ENCODE measurements at places on chromosomes 4 and X.

- no peak for ATAC-seq
Measured at GRCh38 chr4:121457278-121457875, 76.6 kb upstream of the QRFPR start.

- no peak for ATAC-seq
Measured at GRCh38 chr4:169342906-169343564, 72.3 kb upstream of the SH3RF1 start.

DNA sequence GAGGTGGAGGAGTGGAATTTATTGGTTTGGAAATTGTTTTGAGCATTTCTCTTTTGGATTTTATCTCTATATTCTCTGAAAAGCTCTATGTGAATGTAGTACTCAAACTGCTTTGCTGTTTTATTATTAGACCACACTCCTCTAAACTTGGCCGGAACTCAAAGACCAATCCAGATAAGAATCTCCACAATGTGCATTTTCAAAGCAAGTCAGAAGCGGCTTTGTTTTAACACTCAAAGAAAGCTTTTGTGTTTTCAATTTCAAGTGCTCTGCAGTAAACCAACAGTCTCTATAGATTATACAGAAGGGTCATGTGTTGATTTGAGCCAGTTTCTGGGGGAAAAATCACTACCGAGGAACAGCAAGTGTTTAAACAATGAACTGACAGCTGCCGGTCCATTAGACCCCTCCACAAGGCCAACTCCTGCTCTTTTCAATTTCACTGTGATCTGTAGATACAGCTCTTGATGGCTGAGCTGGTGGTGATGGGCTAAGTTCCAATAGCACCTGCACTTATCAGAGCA lies 79.4 kb downstream of the FTHL17 start:
- no peak for ATAC-seq

DNA sequence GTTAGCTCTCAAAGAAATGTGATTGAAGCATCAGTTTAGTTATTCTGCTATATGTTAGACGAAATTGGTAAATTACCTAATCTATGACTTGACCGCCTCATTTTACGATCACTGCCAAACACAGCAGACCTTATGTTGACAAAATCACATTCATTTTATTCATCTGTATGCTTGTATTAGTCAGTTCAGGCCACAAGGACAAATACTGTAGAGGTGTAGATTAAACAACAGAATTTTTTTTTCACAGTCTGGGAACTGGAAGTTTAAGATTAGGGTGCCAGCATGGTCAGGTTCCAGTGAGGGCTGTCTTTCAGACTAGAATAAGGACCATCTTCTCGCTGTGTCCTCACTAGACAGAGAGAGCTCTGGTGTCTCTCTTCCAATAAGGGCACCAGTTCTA lies 177.1 kb downstream of the NWD2 start:
- no peak for ATAC-seq

- no peak for ATAC-seq
Measured at GRCh38 chr4:99861120-99861905, 32.9 kb downstream of the LAMTOR3 start.

DNA sequence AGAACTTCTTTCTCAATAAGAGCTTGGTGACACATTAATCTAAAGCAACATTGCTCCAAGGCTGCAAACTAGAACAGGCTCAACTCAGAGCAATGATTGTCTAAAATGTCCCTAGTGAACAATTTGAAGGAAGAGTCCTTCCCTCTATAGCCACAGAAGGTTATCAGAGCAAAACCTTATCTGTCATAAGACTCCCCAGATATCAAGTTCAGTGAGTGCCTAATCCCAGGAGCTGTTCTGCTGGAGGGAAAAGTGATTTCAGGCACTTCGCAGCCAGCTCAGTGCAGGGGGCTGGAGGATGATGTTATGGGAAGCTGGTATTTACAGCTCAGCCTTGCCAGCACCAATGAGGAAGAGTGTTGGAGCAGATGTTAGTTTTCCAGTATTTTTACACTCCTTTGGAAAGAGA lies 497.5 kb downstream of the INPP4B start:
- ATAC-seq: no peak

DNA sequence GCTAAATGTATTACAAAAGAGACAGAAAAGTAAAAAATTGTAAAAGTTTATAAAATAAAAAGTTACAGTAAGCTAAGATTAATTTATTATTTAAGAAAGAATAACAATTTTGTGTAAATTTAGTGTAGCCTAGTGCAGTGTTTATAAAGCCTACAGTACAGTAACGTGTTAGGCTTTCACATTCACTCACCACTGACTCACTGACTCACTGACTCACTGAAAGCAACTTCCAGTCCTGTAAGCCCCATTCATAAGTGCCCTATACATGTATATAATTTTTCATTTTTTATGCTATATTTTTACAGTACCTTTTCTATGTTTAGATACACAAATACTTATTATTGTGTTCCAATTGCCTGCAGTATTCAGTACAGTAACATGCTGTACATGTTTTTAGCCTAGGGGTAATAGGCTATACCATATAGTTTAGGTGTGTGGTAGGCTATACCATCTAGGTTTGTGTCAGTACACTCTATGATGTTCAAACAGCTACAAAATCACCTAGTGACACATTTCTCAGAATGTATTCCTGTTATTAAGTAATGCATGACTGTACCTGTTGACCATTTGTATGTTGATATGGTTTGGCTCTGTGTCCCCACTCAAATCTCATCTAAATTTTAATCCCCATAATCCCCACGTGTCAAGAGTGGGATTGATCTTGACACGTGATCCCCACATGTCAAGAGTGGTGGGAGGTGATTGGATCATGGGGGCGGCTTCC lies 57.9 kb downstream of the CFAP299 start:
- ATAC-seq: peak; percentile 98

- ATAC-seq: no peak
Measured at GRCh38 chr4:105988671-105989070, 93.4 kb downstream of the NPNT start.

DNA sequence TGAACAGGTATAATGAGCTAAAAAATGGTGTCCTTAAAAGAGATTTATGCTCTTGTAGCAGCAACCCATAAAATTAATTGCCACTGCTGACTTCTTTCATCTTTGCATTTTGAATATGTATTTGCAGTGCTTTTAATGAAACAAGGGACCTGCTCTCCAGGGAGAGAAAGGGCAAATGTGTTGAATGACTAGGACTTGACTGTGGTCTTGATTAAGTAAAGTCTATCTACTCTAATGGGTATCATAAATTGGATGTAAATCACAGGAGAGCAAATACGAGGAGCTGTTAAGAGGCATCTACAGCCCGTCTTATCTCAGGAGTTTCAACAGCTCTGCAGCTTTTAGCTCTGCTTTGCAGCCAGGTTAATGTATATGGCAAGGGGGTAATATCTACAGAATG lies 216.4 kb downstream of the PALLD start:
- no peak for ATAC-seq

DNA sequence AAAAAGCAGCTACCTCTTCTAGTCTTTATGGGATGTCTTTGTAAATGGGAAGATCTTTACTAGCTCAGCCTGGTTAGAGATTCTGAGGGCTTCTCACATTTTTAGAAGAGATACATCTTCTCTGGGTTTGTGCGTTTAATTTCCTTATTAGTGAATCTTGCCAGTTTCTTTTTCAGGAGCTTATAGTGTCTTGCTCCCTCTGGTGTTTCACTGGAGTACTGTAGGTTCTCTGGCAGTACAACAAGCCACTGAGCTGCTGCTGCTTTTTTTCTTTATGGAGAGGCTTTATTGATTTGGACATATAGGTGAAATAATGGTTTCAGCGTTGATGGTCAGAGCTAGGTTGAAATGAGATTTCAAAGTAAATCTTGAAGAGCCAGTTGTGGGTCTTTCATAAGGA lies 82.9 kb downstream of the LAS1L start:
- ATAC-seq: no peak

DNA sequence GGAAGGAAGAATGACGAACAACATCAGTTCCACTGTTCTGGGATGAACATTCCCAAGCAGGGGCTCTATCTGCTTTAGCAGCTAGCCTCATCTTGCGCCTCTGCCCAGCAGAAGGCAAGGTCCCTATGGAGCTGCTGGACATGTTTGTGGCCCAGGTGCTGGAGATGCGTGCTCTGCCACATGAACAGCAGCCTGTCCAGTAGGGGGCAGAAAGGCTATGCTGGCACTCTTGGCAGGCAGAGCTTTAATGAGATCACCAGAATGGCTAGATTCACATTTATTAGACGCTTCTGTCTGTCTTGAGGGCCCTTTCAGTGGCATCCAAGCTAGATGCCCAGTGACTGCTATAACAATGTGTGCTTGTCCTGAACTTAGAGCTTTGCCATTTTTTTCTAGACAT lies 1826.0 kb downstream of the STIM2 start:
- ATAC-seq: peak; percentile 92

DNA sequence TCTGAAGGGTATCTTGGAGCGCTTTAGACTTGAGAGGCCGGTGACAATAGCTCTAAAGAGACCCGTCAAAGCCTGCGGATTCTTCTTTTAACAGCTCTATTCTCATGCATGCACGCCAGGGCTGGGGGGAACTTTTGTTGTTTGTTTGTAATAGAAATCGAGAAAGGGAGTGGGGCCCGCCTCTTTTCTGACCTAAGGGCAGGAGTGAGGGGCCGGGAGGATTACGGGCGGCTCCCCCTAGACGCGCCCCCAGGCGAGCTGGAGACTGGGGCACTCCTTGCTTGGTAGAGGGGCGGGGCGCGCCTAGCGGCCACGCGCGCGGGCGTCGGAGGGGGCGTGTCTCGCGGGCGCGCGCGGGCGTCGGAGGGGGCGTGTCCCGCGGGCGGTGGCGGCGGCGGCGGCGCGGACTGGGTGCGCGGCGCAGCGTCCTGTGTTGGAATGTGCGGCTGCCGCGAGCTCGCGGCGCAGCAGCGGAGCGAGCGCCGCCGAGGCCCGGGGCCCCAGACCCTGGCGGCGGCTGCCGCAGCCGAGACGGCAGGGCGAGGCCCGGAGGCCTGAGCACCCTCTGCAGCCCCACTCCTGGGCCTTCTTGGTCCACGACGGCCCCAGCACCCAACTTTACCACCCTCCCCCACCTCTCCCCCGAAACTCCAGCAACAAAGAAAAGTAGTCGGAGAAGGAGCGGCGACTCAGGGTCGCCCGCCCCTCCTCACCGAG lies at the start of gene REST:
Gene REST (plus strand): TSS at position 412 of the 717 bp plus-strand sequence. CDS start 2,739 bp downstream, outside the sequence.
- ATAC-seq: peak; percentile 65

GRCh38 chrX:139826065-139827044 lies 106.5 kb downstream of the ATP11C start:
- ATAC-seq: peak; percentile 87

- peak; percentile 49 for ATAC-seq
Measured at GRCh38 chr4:53656421-53656981, 65.2 kb upstream of the LNX1 start.

- ATAC-seq: no peak
Measured at GRCh38 chr4:123776267-123776666, 379.7 kb downstream of the SPRY1 start.

GRCh38 chr4:155506745-155507144 lies 130.0 kb upstream of the MAP9 start:
- no peak for ATAC-seq

GRCh38 chr4:81106150-81106549 lies 75.6 kb downstream of the BMP3 start:
- ATAC-seq: no peak

- ATAC-seq: no peak
Measured at GRCh38 chrX:48478806-48479205, 2.8 kb downstream of the FTSJ1 start.

GRCh38 chrX:70481471-70482270 lies 37.0 kb downstream of the DLG3 start:
- ATAC-seq: no peak

DNA sequence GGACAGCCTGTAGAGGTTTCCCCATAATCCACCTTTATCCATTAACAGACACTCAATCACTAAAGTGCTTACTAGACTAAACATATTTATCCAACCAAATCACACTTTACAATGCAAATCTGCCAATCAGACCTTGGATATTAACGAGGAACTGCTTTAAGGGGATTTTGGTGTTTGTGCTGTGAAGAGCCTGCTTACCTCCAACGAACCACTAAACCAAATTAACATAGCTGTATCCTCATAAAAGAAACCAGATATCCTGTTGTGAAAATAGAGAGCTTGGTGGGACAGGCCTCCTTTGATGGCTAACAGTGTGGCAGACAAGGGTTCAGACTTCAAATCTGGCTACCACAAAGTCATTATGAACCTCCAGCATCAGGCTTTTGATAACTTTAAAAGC lies 252.6 kb upstream of the HAND2 start:
- ATAC-seq: no peak

GRCh38 chr4:10727140-10727880 lies 42.7 kb upstream of the CLNK start:
- no peak for ATAC-seq

GRCh38 chr4:43282534-43282933 lies 390.0 kb downstream of the GRXCR1 start:
- no peak for ATAC-seq

DNA sequence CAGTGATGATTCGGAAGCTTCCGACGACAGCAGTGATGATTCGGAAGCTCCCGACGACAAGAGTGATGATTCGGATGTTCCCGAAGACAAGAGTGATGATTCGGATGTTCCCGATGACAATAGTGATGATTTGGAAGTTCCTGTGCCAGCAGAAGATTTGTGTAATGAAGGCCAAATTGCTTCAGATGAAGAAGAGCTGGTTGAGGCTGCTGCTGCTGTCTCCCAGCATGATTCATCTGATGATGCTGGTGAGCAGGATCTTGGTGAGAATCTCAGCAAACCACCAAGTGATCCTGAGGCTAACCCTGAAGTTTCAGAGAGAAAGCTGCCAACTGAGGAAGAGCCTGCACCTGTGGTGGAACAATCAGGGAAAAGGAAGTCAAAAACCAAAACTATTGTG lies 14.2 kb downstream of the CXCR3 start:
- no peak for ATAC-seq

- no peak for ATAC-seq
Measured at GRCh38 chrX:78437621-78438020, 110.2 kb upstream of the CYSLTR1 start.

DNA sequence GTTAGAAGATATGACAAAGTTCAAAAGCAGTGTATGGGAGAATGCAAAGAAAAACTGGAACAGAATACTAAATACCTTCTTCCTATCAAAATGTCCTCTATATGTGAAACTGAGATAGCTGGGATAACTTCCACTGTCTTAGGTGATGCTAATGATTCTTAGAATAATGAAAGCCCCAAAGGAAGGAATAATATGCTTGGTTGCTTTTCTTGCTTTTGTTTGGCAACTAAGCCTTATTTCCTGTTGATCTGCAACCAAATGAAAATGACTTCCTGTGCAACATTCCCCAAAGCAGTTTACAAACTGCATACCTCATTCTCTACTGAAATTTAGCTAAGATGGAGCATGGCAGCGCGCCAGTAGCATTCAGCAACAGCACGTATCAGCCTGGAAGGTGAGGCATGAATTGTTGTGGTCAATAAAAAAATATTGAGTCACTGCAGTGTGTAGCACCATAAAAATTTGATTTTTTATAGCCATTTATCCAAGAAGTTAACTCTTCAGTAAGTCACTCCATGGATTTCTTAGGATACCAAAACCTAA lies 18.7 kb downstream of the NDNF start:
- ATAC-seq: no peak

Data from SK-N-SH treated with all-trans-retinoic acid at 6 μM for 48 hours (cell line).